Stimulated activated CD4-positive, alpha-beta T cell treated with anti-CD3 and anti-CD28 coated beads, Interleukin-12 subunit alpha, Interleukin-12 subunit beta, amount 100 ng/mL, for 4 hours (primary cell): ENCODE measurements at places on chromosomes 1 and 21.
A peak's percentile ranks its signal among the peaks of the same experiment; 100 is the strongest.

GRCh38 chr1:157831968-157832626 is 9.5 kb downstream of the CD5L start:
- no peak for DNase-seq

- DNase-seq: no peak
Observed at GRCh38 chr1:8398086-8398485, 80.2 kb downstream of the SLC45A1 start.

DNA sequence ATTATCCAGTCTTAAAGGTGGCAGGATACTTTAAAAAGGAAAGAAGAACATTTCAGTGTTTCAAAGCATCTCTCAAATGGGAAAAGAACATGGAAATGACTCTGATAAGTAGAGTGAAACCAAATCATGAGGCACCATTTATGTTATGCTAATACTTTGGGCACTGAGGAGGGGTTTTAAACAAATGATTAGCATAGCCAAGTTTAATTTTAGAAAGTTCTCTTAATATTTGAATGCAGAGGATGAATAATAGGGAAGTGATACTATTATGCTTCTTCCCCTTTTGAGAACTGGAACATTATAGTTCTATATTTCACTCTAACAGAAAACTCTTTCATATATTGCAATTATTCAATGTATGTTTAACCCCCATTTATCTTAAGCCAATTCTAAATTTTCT is 1181.9 kb upstream of the PRMT6 start:
- DNase-seq: no peak

- peak; percentile 62 for DNase-seq
Observed at GRCh38 chr1:26692211-26692792, 3.5 kb upstream of the ARID1A start.

- no peak for DNase-seq
Observed at GRCh38 chr1:109912873-109913272, 2.2 kb downstream of the CSF1 start.

- no peak for DNase-seq
Observed at GRCh38 chr1:167644551-167644950, 14.5 kb downstream of the RCSD1 start.

- no peak for DNase-seq
Observed at GRCh38 chr21:31530897-31531705, 128.4 kb upstream of the SOD1 start.

- no peak for DNase-seq
Observed at GRCh38 chr1:46508757-46509156, 19.1 kb downstream of the DMBX1 start.

DNA sequence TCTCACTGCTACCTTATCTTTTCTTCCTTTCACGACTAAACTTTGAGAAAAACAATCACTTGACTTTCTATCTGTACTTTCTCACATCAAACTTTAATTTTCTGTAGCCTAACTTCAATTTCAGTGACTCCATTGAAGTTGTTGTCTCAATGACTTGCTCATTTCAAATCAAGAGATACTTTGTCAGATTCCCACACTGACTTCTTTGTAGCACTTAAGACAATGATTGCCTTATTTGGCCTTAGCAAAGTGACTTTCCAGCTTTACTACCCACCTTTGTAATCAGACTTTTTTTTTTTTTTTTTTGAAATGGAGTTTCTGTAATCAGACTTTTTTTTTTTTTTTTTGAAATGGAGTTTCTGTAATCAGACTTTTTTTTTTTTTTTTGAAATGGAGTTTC is 37.0 kb downstream of the AGO4 start:
- no peak for DNase-seq

- no peak for DNase-seq
Observed at GRCh38 chr1:2180297-2181245, 14.0 kb downstream of the FAAP20 start.

- DNase-seq: peak; percentile 59
Observed at GRCh38 chr1:77281491-77282186, at the start of gene AK5. TSS of gene AK5 (plus strand) at chr1:77282019. CDS start at chr1:77282314, 295 bp downstream.

DNA sequence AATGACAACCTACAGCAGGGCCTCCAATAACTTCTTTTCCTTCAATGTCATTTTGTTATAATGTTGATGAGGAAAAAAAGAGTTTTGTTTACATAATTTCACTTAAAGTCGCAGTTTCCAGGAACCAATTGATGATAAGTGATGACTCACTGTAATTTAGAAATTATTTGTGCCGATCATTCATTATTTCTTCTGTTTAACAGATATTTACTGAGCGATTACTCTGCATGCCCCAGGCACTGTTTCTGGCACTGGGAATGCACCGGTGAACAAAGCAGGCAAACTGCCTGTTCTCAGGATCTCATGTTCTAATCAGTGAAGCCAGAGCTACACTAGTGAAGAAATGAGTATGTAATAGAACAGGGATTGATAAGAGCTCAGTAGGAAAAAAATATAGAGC is 403.4 kb downstream of the NTNG1 start:
- no peak for DNase-seq

GRCh38 chr1:208181364-208181763 is 62.8 kb downstream of the PLXNA2 start:
- DNase-seq: no peak

GRCh38 chr1:228987736-228988506 is 252.6 kb downstream of the RHOU start:
- DNase-seq: no peak

DNA sequence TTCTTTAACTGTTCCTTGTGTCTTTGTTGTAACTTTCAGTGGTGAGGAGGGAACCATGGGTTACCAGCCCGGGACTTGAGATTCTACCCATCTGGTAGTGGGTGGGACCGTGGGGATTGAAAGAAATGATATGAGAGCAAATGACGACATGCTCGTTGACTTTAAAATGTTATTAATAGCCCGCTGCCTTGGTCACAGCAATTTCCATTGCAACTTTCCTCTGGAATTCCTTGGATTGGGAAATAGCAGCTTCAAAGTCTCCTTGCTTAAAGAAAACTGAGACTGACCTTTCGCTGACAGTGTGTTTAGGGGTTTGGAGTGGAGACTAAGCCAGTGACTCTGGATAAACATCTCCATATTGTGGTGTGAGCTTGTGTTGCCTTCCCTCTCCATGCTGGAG is 44.2 kb upstream of the MARK1 start:
- DNase-seq: no peak

GRCh38 chr1:237672748-237673147 is 218.0 kb downstream of the ZP4 start:
- no peak for DNase-seq

- DNase-seq: no peak
Observed at GRCh38 chr1:175274368-175274767, 81.8 kb upstream of the KIAA0040 start.

DNA sequence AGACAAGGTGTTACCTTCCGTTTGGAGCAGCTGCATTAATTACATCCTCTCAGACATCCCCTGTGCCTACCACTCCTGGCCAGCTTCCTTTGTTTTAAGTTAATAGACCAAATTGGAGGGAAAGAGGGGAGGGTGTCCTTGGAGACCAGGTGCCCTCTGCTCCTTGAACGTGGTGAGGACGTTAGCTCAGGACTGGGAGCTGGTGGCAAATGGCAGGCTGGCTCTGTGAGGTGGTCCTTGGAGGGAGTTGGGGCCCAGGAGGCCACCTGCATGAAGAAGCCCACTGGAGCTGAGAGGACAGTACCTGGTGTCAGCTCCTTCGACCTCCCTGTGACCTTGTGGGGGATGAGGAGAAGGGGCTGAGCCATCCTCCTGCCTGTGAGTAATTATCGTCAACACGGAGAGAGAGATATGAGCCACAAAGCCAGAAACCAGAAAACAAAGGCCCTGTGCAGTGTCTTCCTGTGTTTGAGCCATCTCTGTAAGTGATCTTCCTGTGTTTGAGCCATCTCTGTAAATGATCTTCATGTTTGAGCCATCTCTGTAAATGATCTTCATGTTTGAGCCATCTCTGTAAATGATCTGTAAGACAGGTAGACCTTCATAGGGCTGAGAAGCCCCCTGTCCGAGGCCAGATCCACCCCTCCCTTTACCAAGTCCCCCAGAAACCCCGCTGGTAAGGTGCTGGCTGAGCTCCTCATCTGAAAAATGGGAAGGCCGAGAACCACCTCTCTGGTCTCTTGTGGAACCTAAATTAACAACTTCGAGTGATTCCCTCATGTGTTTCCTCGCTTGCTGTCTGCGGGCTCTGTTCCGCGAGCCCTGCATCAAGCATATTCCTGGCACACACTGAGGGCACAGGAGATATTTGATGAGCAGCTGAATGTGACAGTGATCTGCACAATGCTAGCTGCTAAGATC is 126.0 kb downstream of the CAMTA1 start:
- no peak for DNase-seq

- DNase-seq: no peak
Observed at GRCh38 chr1:155124503-155125463, 2.9 kb upstream of the EFNA1 start.

DNA sequence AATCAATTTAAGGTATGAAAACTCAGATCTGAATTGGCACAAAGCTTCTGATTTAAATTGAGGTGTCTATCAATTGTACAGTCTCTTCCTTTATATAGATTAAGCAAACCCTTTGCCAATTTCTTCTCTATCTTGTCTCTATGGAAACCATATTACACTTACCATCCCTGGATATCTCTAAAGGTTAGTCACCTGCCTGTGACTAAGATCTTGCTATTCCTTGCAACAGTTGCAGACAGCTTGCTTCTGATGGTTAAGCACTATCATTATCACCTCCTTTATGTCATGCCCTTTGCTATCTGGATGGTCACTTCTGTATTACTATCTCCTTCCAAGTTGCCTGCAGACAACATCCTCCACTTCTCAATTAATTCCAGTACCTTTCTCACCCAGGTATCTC is 998.6 kb upstream of the B3GALT2 start:
- no peak for DNase-seq

GRCh38 chr1:181646710-181647109 is 163.4 kb downstream of the CACNA1E start:
- DNase-seq: no peak

DNA sequence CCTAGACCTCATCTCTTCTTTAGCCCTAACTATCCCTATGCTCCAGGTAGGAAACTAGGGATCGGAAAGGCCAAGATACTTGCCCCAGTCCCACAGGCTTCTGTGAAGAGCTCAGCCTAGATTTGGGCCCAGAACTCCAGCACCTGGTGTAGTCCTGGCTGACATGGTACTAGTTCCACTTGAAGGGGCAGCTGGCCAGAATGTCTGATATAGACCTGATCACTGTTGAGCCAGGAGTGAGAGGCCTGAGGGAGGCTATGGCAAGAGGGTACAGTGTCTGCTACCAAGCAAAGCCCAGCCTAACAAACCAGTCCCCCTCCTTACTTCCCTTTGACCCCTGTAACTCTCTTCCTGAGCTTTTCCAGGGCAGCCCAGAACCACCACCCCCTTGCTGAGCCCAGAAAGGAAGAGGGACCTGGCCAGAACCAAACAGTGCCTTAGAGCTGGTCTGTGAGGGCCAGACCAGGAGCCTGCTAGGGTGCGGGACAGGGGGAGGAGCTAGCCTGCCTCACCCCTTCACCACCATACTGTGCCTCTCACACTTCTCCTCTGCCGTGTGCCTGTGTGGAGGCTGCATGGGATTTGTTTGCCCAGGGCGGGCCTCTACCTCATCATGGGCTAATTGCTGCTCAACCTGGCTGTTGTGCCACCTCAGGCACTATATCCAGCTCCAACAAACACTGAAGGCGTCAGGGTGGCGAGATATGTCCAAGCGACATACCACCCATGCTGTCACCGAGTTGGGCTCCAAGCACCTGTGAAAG is 10.9 kb downstream of the POMGNT1 start:
- DNase-seq: no peak

DNA sequence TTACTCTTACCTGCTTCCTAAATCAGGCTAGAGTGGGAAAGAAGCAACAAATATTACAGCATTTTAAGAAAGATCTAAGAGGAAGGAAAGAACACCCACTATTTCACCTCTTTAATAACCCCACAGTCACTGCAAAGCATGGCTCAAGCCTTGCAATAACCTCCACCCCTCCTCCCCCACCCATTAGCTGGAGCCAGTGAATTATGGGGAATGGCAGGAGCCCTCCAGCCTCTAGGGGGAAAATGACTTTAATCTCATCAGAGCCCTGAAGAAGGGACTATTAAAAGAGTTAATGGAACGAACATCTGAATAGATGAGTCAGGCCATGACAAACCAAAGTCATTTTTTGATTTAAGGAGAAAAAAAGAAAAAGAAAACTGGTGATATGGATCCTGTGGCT is 630.7 kb upstream of the PLXNA2 start:
- no peak for DNase-seq

- DNase-seq: no peak
Observed at GRCh38 chr1:219312967-219313366, 139.3 kb downstream of the LYPLAL1 start.

GRCh38 chr1:30892671-30893073 is 15.9 kb downstream of the SDC3 start:
- no peak for DNase-seq

DNA sequence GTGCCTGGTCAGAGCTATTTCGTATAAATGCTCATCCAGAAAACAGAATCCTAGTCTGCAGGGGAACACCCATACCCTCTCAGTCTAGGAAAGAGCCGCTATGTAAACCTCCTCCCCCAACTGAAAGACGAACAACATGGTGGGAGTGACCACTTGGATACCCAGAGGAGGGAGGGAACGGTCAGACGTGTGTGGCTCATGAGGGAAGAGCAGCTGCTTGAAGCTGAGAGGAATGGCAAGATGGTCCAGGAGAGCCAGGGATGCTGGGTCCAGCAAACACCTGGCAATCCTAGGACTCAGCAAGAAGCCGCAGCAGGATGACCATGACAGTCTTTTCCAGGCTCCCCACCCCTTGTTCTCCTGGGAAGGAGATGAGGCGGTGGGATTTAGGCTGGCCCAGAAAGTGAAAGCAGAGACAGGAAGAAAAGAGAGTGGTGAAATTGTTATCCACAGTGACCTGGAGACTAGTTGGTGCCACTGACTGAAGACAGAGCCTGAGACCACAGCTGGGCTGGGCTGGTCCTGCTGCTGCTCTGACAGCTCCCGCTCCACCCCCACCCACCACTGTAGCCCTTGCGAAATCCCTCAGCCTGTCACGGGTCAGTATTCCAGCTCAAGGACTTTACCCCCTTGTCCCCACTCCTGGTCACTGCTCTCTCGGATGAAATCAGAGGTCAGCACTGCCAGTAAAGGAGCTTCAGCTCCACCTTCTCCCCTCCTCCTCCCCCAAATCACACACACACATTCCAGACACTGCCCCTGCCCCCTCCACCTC is 3.6 kb downstream of the CERS2 start:
- DNase-seq: no peak

- DNase-seq: no peak
Observed at GRCh38 chr1:6517435-6517851, 26.0 kb upstream of the PLEKHG5 start.

- DNase-seq: no peak
Observed at GRCh38 chr1:46490406-46490655, 695 bp downstream of the DMBX1 start.

- DNase-seq: no peak
Observed at GRCh38 chr1:176211396-176212165, 4.5 kb upstream of the COP1 start.

DNA sequence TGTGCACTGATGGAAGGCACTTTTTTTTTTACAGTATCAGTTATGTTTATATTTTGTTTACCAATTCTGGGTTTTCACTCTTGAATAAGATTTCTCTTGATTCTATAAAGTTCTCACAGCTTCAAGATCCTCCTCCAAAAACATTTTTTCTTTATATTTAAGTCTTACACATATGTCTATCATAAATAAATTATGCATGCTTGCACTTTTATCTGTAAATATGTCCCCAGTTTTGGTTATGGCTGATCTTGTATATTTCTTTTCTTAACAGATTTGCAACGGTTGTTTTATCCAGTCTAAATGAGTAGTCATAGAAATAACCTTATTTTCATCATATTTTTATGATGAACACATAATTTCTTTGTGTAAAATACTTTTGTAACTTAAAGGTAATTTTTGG is 1456.5 kb downstream of the MRPL39 start:
- DNase-seq: no peak

- DNase-seq: no peak
Observed at GRCh38 chr1:68723791-68724190, 226.9 kb upstream of the DEPDC1 start.

GRCh38 chr1:1407636-1408318 is 684 bp upstream of the MRPL20 start:
- no peak for DNase-seq
